ENCODE measurements at places on chromosomes 13 and 19.

DNA sequence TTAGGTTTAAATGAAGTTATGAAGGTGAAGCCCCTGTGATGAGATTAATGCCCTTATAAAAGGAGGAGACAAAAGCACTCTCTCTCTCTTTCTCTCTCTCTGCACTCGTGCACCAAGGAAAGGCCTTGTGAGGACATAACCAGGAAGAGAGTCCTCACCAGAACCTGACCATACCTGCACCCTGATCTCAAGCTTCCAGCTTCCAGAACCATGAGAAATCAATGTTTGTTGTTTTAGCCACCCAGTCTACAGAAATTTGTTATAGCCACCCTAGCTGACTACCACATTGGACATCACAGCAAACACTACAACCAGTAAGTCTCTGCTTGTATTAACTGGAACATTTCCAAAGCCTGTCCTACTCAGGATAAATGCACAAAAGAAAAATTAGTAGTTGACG lies 34.7 kb upstream of the WDFY2 start:
- no peak for DNase-seq

- DNase-seq, result no peak
Measured at GRCh38 chr19:1311543-1312091, 25.9 kb downstream of the EFNA2 start.

GRCh38 chr13:109622006-109622405 lies 164.4 kb downstream of the IRS2 start:
- DNase-seq, result no peak

- peak; percentile 80 for DNase-seq
Measured at GRCh38 chr19:36687214-36688056, at the start of gene ZNF567. Gene ZNF567, plus strand, starts transcription at chr19:36687612. Its CDS starts 7,256 bp downstream, at chr19:36694868.

DNA sequence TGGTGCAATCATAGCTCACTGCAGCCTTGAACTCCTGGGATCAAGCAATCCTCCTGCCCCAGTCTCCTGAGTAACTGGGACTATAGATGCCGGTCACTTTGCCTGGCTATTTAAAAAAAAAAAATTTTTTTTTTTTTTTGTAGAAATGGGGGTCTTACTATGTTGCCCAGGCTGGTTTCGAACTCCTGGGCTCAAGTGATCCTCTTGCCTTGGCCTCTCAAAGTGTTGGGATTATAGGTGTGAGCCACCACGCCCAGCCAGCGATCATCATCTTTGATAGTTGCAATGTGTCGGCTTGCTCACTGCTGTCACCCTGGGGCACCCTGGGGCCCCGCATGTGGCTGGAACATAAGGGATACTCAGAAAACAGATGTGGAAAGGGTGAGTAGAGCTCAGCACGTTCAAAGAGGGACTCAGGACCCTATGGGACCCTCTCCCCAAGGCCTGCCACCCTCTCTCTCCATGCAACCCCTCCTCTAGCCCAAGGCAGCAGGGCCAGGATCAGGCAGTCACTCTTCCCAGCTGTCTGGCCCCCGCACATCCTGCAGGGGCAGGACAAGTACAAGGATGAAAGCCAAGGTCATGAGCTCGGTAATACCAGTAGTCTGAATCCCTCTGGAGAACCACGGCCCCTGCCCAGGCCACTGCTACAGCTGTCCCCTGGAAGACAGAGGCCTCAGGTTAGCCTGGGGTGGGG lies 6.5 kb upstream of the CCL25 start:
- DNase-seq, result no peak

- DNase-seq, result no peak
Measured at GRCh38 chr13:42970824-42971690, 21.0 kb downstream of the EPSTI1 start.

- no peak for DNase-seq
Measured at GRCh38 chr19:47495478-47496372, 11.7 kb upstream of the KPTN start.

DNA sequence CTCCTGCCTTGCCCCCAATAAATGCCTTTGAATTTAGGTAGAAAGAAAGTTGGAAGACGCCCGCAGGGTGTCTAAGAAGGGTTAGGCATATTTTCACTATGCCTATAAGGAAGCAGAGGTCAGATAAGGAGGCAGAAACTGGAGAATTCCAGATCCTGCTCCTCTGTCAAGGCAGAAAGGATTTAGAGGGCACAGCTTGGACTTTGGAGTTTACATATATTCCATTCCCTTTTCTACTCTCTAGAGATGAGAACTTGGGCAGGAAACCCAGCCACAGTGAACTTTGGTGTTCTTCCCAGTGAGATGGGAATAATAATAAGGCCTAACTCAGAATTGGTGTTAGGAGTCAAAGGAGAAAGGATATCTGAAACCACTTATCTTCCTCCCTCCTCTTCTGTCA lies 37.4 kb downstream of the CCNE1 start:
- no peak for DNase-seq

DNA sequence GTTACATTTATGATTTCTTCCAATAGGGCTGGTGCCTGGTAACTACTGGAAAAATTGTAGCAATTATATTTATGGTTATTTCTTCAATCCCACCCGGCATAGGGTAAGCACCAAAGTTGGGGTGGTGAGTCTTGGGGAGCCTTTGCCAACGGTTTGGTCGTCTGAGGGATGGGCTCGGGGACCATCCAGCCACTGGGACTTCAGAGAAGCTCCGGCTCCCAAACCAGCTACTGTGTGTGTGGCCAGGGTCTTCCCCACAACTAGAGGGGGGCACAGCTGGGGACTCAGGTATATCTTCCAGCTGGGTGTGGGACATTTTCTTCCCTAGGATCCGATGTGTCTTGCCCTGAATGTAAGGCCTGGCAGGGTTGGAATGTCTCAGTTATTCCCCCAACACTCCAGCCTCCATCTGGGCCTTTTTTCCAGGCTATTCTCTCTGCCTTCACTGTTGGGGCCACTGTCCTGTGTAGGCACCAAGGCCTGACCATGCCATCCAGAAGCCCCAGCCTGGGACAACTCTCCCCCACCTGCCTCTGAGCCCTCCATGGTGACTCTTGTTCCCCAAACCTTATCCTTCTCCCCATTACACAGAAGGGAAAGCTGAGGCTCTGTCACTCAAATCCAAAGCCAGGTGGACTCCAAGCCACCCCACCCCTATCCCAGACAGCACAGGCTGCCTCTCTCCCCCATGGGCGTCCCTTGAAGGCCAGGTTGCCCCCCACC lies 1.1 kb upstream of the IFI30 start:
- no peak for DNase-seq

- DNase-seq, result no peak
Measured at GRCh38 chr19:11261971-11262839, at the start of gene DOCK6. Gene DOCK6, minus strand, starts transcription at chr19:11262524. Its CDS starts 84 bp downstream, at chr19:11262440.

DNA sequence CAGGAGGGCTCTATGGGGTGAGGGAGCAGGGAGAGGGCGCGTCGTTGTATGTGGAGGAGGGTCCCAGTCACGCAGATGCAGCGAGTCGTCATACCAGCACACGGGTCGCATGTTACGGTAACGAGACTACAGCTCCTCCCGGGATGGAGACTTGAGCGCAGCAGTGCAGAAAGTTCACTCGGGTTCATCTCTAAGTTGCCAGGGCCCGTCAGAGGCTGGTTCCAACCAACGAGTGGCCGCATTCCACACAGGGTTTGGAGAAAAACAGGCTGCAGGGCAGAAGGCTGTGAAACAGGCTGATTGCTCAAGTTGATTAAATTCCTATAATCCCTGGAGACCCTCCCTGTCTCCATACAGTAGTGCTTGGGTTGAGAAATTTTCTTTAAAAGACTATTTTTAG lies 21.9 kb upstream of the TTYH1 start:
- DNase-seq, result no peak

DNA sequence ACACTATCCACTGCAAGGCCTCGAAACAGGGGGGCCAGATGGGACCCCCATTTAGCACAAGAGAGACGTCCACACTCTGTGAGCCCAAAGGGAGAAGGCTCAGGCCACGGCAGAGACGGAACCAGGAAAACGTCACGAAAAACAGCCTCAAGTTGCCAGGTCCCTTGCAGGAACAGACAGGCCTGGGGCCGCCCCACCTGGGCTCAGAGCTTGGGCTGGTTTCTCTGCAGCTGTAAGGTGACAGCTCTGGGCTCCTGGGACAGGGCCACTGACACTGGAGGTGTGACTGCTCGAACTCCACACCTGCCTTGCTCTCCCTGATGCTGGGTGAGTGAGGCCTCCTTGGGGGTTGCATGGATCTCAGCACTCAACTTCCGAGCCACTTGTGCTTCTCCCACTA lies 3.2 kb downstream of the ZNF787 start:
- no peak for DNase-seq

- no peak for DNase-seq
Measured at GRCh38 chr19:1491114-1491848, at the start of gene REEP6. Gene REEP6, plus strand, starts transcription at chr19:1491181. Its CDS starts 89 bp downstream, at chr19:1491270.

DNA sequence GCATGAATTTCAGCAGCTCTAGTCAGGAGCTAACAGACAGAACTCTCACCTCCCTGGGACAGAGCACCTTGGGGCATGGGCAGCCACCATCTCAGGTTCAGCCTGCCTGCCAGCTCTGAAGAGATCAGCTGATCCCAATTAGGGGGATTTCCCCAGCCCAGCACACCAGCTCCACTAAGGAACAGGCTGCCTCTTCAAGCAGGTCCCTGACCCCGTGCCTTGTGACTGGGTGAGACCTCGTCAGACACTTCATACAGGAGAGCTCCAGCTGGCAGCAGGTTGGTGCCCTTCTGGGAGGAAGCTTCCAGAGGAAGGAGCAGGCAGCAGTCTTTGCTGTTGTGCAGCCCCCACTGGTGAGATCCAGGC lies 84.5 kb upstream of the UFM1 start:
- no peak for DNase-seq

GRCh38 chr13:32021785-32022184 lies 9.8 kb upstream of the FRY start:
- no peak for DNase-seq

- DNase-seq, result peak; percentile 22
Measured at GRCh38 chr13:42047561-42048341, 697 bp upstream of the DGKH start.

- no peak for DNase-seq
Measured at GRCh38 chr13:23960566-23961156, 63.4 kb upstream of the C1QTNF9B start.
